ENCODE measurements at places on chromosomes 7 and 10.

- no peak for DNase-seq
Measured at GRCh38 chr7:106402898-106403297, 118.1 kb upstream of the NAMPT start.

- no peak for DNase-seq
Measured at GRCh38 chr7:91212582-91212981, 51.7 kb upstream of the FZD1 start.

DNA sequence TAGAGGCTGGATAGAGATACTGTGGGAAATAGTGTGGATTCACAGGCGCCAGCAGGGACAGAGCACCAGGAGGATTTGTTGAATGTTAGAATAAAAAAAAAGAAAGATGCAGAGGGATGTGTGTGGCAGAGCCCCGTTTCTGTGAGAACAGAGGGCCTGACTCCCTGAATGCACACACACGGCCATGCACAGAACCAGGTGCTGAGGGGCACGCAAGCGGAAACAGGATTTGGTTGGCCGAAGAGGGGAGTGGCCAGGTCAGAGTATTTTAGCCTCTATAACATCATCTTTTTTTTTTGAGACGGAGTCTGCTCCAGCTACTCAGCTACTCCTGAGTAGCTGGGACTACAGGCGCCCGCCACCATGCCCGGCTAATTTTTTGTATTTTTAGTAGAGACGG is 21.9 kb downstream of the IQCE start:
- no peak for DNase-seq

- no peak for DNase-seq
Measured at GRCh38 chr7:51949726-51950644, 633.4 kb upstream of the COBL start.

- DNase-seq, result no peak
Measured at GRCh38 chr7:16813232-16813616, 8.4 kb upstream of the AGR2 start.

DNA sequence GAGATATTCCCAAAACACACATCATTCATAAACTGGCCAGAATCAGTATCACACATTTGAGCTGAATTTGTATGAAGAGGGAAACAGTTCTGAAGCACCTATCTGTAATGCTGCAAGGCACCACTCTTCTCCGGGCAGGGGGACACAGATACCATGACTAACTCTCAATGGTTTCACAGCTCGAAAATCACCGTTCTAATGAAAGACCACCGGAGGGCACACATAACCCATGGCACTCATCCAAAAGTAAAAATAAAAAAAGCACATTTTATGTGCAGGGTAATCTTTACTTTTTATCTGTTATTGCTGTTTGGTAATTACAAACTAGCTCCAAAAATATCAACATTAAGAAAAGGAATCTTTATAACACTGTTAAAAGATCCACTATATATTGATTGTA is 137.5 kb downstream of the PARD3 start:
- no peak for DNase-seq

Measured in CD4-positive, alpha-beta T cell treated with Interleukin-15 for 4 hours (primary cell).